ENCODE measurements at places on chromosomes 2 and 18.

GRCh38 chr18:42392416-42392815, 437.4 kb downstream of the PIK3C3 start:
- DNase-seq = no peak

- peak; percentile 40 for DNase-seq
Observed at GRCh38 chr2:64133828-64134227, 10.4 kb downstream of the PELI1 start.

DNA sequence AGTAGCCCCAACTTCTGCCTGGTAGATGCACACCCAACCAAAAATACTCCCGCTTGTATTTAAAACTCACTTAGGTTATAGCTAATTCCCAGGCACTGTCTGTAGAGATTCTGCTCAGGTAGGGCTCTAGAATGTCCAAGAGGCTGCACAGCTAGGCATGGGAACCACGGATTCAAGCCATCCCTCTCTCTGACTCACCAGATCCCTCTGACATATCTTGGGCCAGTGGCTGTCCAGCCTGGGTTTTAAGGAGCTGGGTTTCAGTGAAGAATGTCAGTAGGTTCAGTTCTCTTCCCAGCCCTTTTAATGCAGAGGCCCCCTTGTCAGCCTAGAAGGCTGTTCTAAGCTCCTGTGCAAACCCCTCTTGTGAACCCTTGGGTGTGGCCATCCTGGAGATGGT, 15.9 kb upstream of the IL1R1 start:
- no peak for DNase-seq

GRCh38 chr2:186871881-186872280, 22.9 kb upstream of the ZSWIM2 start:
- no peak for DNase-seq

- no peak for DNase-seq
Observed at GRCh38 chr2:175004730-175004979, 526 bp downstream of the CHN1 start.

DNA sequence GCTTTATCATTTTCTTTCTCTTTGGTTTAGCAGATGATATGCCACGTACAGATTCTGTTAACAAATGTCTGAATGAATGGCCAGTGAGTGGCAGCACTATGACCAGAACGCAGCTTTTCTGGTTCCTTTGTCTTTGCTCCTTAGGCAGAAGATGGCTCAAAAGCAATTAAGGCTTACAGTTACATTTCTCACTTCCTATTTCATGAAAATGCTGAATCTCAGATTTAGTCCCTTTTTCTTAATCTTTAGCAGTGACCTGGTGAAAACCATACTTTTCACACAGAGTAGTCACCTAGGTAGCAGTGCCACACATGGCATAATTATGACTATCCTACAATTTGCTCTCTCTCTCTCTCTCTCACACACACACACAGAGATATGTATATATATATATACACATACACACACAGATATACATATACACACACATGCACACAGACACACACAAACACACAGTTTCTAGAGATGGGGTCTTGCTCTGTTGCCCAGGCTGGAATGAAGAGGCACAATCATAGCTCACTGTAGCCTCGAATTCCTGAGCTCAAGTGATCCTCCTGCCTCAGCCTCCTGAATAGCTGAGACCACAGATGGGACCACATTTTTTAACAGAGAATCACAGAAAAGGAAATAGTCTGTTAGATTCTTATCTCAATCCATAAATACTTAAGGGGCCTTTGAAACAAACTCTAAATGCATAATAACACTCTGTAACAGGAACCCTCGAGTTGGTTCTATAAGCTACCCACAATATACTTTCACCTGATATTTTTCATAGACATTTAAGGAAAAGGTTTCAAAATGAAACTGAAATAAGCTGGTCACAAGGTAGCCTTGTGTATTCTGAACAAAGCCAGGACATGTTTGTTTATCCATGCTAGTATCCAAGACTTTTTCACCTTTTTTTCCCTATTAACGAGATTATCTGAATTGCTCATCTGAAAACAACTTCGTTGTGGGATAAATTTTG, 11.6 kb downstream of the PDE6D start:
- DNase-seq = no peak
